ENCODE measurements at places on chromosomes 4 and X.

DNA sequence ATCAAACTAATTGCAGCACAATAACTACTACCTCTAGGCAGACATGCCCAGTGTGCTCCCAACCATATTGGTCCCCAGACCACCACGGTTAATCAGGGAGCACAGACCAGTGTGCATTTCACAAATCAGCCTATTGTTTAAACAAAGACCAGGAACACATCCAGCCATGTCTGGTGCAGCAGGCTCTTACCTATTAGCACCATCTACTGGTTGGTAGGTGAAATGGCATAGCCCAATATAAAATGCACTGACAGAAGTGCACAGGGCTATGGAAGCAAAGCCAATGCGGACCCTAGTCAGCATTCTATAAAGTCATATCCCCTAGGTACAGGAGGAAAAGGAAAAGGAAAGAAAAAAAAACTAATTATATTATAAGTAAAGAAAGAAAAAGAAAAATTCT is 15.5 kb upstream of the CYLC1 start:
- DNase-seq: no peak

DNA sequence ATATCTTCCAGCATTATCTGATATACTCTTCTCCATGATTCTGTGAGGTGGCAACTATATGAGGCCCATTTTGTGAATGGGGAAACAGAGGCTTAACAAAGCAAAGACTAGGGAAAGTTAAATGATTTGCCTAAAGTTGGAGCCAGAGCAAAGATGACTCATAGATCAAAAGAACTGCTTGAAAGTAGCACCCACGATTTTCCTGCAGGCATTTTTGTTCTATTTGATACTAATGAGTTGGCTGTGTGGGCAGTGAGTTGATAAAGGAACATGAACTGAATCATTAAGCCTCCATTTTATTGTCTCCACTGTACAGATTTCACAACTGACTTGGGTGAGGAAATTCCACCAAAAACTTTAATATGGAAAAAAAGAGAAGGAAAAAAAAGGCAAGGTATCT is 138.9 kb upstream of the IGFBP7 start:
- no peak for DNase-seq

DNA sequence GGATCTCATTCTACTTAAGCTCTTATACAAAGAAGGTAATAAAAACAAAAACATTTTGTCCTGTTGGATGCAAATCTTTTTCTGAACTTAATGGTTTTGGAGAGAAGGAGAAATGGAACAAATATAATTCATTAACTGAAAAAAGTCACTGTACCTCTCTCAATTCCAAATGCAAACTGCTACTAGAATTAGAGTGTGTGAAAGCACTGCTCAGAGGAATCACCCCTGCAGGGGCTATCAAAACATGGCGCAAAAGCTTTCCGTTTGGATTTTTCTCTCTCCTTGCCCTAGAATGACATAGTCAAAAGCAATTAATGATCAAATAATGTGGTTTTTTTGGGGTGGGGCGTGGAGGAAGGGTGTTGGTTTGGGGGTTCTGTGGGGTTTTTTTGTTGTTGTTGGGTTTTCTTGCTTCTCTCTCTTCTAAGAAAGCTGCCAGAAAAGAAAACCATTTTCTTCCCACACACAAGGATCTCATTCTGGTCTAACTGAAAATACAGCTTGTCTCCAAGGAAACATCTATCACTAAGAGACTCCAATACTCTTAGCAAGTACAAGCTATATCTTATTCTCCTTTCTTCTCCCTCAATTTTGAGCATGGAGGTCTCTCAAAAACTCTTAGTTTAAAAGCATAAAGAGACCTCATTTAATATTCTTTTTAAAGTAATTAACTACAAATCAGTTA is 41.6 kb downstream of the USP46 start:
- no peak for DNase-seq

- DNase-seq: no peak
Observed at GRCh38 chr4:73620115-73620792, at the start of gene RASSF6. TSS of gene RASSF6 (minus strand) at chr4:73620436. CDS start at chr4:73611795, 8,641 bp downstream.

- DNase-seq: no peak
Observed at GRCh38 chrX:124641737-124642491, 295.6 kb downstream of the SH2D1A start.
